ENCODE measurements at places on chromosomes 16 and 17.

GRCh38 chr17:42485680-42486079, 27.0 kb downstream of the ATP6V0A1 start:
- DNase-seq, result no peak

GRCh38 chr16:75494661-75495075, 573 bp downstream of the CHST6 start:
- DNase-seq, result no peak

- no peak for DNase-seq
Observed at GRCh38 chr16:73028721-73029361, 19.1 kb downstream of the ZFHX3 start.

- DNase-seq, result peak; percentile 76
Observed at GRCh38 chr16:3022208-3022683, 1.5 kb downstream of the HCFC1R1 start.

DNA sequence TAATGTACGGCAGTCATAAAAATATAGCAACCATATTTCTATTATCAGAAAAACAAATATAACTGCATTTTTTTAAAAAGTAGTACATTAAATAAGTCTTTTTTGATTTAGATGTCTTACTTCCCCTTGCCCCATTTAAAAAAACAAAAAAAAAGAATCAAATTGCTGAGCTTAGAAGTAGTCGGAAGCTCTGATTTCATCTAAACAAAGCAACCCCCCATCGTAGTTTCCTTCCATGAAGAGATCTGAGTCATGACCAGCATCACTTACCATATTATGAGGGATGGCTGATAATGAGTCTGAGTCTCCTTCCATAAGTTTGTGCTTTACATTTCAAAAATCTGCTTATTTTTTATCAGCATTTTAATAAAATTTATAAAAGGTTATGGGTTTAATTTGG, 86.2 kb downstream of the ITFG1 start:
- no peak for DNase-seq

- no peak for DNase-seq
Observed at GRCh38 chr17:62819511-62820221, 11.6 kb upstream of the MARCHF10 start.

DNA sequence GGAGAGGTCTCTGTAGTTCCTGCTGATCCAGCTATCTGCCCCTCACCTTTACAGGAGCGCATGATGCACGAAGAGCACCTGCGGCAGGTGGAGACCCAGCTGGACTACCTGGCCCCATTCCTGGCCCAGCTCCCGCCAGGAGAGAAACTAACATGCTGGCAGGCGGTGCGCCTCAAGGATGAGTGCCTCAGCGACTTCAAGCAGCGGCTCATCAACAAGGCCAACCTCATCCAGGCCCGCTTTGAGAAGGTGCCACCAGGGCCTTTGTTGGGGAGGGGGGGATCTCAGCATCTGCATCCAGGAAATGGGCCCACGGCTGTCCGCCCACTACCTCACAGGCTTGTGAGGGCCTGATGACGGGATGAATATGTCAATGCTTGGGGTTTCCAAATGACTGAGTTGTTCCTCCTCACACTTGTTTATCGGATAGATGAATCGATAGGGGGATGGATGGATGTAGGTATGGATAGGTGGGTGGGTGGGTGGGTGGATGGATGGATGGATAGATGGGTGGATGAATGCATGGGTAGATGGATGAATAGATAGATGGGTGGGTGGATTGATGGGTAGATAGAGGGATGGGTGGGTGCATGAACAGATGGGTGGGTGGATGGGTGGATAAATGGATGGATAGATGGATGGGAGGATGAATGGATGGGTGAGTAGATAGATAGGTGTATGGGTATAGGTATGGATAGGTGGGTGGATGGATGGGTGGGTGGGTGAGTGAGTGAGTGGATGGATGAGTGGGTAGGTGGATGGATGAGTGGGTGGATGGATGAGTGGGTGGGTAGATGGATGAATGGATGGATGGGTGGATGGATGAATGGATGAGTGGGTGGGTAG, 7.0 kb upstream of the KATNB1 start:
- no peak for DNase-seq

GRCh38 chr17:81123052-81124048, 42.0 kb upstream of the PVALEF start:
- DNase-seq, result no peak

DNA sequence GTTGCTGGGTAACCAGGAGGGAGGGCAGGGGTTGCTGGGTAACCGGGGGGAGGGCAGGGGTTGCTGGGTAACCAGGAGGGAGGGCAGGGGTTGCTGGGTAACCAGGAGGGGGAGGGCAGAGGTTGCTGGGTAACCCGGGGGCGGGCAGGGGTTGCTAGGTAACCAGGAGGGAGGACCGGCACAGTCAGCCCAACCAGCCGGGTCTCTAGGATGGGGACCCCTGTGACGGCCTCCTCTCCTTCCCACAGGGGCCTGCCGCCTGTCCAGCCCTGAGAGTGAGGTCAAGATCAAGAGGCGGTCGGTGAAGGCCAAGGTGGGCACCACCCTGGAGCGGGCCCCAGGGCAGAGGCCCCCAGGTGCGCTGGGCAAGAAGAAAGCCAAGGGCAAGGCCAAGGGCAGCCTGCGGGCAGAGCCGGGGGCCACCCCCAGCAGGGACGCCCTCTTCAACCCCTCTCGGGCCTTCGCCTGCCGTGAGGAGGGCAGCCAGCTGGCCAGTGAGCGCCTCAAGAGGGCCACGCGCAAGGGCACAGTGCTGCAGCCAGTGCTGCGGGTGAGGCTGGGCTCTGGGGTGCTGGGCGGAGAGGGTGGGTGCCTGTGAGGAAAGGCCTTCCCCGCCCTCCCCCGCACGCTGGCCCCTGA, 54.6 kb downstream of the ACTG1 start:
- DNase-seq, result no peak

DNA sequence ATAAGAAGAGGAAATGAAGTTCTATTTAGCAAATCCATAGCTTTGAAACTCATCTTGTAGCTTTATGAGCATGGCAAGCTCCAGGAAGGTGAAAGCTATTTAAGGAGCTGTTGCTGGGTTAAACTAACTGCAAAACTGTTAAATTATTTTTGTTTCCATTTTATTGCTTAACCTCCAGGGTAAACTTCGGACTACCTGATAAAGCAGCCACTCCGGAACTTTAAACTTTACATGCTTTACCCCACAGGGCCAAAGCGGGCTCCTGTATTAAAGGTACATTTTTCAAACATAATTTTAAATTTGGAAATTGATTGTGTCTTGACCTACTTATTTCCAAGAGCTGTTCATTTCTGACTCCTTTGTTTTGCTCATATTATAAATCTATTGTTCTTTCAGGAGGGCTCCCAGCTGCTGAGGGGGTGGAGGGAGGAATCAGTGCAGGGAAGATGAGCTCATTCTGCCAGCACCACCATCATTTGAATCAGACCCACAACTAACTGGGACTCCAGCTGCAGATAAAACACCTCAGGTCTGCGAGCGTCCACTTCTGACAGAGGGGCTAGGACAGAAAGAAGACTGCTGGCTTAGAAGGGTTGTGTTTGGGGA, 157.9 kb downstream of the IRX3 start:
- no peak for DNase-seq

DNA sequence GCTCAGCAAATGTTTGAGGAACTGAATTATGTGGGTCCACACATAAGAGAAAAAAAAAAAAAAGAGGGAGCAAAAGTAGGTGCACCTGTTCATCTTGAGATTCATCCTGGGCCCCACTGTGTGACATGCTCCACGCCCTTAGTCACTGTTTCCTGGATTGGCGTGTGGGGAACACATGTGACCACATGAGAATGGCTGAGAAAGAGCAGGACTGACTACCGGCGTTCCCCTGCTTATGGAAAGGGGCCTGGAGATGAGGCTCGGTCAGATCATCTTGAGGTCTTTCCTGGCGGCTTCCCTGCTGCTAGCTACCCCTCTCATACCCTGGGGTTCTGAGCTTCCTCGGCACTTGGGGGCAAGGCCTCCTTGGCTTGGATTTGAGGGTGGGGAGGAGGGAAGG, 3.9 kb downstream of the DEXI start:
- DNase-seq, result no peak

GRCh38 chr17:8951206-8951605, 14.3 kb downstream of the PIK3R5 start:
- DNase-seq, result no peak

DNA sequence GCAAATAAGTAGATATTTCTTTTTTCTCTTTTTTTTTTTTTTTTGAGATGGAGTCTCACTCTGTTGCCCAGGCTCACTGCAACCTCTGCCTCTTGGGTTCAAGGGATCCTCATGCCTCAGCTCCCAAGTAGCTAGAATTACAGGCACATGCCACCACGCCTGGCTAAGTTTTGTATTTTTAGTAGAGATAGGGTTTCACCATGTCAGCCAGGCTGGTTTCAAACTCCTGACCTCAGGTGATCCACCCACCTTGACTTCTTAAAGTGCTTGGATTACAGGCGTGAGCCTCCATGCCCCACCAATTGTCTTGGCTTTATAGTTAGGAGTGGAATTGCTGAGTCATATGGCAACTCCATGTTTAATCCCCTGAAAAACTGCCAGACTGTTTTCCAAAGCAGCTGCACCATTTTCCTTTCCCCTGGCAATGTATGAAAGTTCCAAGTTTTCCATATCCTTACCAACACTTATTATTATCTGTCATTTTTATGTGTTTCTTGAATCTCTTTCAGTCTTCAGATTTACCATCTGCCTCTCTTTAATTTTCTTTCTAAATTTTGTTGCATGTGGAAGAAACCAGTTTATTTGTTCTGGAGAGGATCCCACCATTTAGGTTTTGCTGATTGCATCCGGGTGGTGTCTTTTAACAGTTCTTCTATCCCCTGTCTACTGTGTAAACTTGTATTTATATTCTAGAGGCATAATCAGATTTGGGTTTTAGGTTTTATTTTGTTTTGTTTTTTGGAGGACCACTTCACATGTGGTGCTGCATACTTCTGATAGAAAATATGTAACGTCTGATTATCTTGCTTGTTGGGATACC, 9.9 kb upstream of the CES3 start:
- no peak for DNase-seq

DNA sequence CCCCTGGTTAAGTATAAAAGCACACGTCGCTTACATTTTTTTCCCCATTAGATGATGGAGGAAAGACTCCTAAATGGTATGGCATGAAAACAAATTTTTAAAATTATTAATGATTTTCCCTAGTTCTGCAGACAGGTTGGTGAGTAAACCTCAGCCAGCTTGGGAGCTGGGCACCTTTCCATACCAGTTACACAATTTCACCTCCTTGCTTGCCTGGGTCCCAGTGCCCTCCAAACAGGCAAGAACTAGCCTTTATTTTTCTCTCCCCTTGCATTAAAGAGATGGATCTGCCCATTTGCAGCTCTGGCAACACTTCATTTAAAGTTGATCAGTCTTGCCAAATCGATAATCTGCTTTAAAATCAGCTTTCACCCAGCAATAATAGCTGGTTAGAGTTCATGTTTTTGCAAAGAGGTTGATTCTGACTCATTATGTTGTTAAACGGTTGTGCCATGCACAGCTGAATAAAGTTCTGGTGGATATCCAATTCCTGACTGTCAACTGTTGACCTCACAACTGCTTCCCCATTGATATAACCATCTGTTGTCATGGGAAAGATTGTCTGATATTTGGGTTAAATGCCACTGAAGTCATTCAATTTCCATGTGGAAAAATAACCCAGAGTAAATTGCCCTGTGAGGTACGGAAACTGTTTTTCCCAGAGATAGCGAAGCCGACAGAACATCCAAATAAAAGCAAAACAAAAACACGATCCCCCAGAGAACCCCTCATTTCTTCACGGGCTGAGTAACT, 1.3 kb downstream of the C17orf58 start:
- DNase-seq, result no peak

DNA sequence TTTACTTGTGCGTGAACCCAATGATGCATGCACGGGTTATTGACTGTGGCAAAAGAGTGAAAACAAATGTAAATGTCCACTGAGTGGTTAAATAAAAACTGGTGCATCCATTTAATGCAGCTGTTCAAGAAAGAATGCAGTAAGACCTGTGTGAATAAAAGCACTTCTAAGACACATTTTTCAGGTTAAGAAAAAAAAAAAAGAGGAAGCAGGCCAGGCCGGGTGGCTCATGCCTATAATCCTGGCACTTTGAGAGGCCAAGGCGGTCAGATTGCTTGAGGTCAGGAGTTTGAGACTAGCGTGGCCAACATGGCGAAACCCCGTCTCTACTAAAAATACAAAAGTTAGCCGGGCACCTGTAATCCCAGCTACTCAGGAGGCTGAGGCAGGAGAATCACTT, 11.8 kb downstream of the CNGB1 start:
- no peak for DNase-seq

- DNase-seq, result no peak
Observed at GRCh38 chr17:73399056-73399455, 87.3 kb upstream of the CDC42EP4 start.

- DNase-seq, result no peak
Observed at GRCh38 chr17:8121681-8122421, 2.1 kb downstream of the HES7 start.

DNA sequence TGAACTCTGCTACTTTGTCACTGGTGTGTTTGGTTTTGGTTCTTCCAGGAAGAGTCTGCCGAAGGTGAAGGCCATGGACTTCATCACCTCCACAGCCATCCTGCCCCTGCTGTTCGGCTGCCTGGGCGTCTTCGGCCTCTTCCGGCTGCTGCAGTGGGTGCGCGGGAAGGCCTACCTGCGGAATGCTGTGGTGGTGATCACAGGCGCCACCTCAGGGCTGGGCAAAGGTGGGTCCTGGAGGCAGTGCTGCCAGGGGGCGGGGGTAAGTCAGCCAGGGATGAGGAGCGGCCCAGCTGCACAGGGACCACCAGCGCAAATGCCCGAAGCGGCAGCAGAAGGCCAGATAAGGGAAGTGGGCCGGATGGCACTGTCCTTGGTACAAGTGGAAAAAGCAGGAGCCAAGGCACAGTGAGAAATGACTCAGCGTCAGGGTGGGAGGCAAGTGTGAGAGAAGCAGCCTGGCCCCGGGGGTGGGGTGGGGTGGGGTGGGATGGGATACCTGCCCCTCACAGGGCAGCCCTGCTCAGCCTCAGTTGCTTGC, 41.9 kb downstream of the TMEM11 start:
- no peak for DNase-seq

GRCh38 chr17:33725675-33726271, 432.7 kb upstream of the ASIC2 start:
- no peak for DNase-seq

DNA sequence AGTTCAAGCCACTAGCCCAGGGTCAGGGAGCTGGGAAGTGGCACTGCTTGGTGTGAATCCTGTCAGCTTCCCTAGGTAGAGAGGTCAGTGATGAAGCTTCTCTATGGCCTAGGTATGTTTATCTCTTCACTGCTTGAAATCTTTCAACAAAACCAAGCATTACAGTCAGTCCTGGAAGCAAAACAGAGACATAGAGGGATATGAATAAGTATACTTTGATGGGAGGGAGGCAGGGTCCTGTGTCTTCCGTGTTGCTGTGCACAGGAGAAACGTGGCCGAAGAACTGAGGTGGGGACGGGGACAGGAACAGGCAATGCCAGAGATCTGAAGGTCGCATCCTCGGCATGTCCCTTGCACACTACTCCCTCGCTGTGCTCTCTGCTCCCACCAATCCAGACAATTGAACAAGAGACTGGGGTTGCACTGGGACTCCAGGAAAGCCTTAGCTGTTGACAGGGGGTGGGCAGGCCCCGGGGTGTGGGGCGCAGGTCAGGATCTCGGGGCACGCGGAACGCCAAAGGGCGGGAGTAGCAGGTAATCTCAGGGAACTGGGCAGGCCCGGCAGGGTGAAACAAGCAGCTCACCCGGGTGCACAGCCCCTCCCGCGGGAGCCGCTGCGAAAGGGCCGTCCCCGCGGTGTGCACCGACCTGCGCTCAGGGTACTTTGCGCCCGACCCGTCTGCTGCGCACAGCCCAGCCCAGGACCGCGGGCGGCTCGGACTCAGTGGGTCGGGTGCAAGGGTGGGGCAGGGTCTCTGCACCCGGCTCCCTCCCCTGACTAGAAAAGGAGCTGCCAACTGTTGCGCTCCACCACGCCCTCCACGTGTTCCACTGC, at the start of gene MT1H:
Gene MT1H, plus strand, starts transcription at position 810 of the 835 bp plus-strand sequence. CDS start 71 bp downstream, outside the sequence.
- no peak for DNase-seq

Data from stimulated activated CD8-positive, alpha-beta memory T cell treated with anti-CD3 and anti-CD28 coated beads, Interleukin-4, amount 100 ng/mL, for 1 hour (primary cell).